ENCODE measurements at places on chromosomes 1 and 21.

DNA sequence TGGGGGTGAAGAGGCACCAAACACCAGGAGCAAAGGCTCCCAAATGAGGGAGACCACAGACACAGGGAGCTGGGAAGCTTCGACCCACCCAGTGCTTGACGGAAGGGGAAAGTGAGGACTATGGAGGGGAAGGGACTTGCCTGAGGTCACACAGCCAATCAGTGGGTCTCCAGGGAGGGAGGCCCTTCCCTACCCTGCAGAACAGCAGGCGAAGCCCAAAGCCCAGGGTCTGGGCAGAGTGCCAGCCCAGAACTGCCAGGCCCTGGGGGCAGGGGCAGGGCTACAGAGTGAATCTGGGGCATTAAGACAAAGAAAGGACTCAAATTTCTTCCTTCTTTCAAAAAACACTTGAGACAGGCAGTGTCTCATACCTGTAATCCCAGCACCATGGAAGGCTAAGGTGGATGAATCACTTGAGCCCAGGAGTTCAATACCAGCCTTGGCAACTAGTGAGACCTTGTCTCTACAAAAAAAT lies 45.5 kb upstream of the ECE1 start:
- DNase-seq: no peak

DNA sequence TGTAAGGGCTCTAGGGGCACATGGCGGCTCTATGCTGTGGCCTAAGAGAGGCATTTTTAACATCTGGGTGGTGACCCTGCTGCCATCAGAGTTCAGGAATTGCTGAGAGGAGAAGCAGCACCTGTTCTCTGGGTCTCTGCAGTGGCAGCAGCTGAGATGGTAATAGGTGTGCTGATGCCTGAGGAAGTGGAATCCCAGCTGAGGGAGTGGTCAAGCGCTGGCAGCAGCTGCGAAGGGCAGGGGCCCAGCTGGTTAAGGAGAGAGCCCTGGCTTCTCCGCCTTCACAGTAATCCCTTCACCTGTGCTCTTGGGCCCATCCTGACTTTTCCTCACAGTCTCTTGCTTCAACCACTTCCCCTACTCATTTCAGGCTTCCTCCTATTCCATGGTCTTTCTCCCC lies 39.8 kb downstream of the GJA5 start:
- no peak for DNase-seq

GRCh38 chr1:4658643-4659628 lies 4.5 kb downstream of the AJAP1 start:
- DNase-seq: no peak

DNA sequence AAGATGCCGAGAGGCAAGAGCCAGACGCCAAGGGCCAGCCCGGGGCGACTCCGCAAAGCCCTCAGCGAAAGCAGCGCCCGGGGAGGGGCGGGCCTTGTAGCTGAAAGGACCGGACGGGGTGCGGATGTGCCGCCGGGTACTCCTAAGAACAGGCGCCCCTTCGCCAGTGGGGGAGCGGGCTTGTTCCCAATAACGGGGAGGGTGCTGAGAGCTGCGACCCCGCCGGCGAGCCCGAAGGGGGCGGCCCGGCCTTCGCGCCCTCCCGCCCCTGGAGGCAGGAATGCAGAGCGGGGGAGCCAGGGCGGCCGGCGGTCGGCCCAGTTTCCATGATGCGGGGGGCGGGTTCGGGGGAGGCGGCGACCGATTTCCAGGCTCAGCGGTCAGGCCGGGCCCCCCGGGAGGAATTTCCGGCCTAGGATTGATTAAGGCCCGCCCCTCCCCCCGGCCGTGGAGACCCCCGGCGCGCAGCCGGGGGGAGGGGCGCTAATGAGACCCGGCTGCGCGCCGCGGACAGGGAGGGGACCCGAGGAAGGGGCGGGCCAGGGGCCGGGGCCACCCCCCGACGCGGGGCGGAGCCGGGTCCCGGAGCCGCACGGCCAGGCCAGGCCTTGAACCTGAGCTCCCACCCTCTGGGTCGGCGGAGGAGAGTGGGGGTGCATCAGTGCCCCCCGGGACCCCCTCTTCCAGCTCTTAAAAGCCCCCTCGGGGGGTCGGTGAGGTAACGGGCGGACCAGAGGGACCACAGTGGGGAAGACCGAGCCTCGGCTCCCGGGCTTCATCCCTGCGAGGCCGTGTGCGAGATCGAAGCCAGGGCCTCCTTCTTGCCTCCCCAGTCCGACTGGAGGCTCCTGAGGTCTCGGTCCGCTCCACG lies 898 bp upstream of the TMEM200B start:
- no peak for DNase-seq

DNA sequence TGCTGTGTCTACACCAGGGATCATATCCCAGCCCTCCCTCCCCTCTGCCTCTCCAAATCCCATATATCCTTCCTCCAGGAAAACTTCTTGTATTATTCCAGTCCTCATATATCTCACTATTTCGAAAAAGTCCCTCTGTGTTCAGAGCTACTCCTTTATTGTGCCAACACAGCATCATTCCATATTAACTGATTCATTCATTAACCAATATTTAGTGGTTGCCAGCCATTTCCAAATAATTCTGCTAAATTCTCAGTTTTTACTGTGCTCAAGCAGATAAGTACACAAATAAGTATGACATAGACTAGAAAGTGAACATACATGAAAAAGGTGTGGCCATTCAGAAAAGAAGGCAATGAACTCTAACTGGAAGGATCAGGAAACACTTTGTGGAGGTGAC lies 241.6 kb upstream of the DUSP10 start:
- DNase-seq: no peak

DNA sequence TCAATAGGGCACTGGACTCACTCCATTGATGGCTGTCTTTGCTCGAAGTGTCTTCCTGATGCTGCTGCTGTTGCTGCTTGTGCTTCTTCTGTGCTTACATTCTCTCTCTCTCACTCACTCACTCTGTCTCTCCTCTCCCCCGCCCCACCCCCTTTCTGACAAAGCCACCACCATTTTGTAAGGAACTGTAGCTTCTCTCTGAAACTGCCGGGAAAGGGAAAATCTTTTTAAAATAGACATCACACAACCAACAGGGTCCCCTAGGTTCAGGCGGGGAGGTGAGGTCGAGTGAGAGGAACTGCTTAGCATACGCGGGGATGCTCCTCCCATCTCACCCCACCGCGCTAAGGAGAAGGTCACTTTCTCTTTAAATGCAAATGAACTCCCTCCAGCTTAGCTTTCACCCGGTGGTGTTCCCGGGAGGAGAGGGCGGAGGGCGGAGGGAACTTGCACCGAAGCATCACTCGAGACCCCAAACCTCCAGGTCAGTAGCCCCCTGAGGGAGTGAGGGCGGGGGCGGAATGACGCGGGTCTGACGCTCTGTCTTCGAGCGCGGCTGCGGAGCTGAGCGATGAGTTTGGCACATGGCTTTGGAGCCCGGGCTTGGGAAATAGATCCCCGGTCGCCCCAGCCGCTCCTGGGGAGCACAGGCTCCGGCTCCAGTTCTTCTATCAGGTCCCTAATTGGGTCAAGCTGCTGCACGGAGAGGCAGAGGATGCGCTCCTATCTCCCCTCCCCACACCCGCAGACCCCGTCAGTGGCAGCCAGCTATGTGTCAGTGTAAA lies at the start of gene CCDC28B:
Gene CCDC28B (plus strand): TSS at position 370 of the 785 bp plus-strand sequence. CDS start 1,341 bp downstream, outside the sequence.
- no peak for DNase-seq

GRCh38 chr1:36529769-36530260 lies 47.1 kb upstream of the CSF3R start:
- DNase-seq: no peak

GRCh38 chr1:17790383-17791054 lies 35.4 kb downstream of the ACTL8 start:
- DNase-seq: no peak
